Kidney (tissue), 22 donors: ENCODE measurements at places on chromosomes 4 and X.

DNA sequence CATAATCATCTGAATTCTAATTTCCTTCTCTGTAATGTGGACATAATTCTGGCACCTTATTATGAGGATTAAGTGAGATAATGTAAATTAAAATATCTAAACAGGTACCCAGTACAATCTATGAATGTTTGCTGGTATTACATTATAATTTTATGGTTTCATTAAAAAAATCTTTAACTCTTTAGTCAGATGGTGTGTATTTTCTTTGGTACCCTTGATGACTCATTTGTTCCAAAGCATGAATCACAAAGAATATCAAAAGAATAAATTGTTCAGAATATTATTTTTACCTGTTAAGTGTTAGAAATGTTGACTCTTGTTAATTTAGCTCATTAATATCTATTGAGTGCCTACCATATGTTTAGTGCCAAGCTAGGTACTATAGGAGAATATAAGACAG, 74.3 kb downstream of the SNX25 start:
- no peak for DNase-seq

DNA sequence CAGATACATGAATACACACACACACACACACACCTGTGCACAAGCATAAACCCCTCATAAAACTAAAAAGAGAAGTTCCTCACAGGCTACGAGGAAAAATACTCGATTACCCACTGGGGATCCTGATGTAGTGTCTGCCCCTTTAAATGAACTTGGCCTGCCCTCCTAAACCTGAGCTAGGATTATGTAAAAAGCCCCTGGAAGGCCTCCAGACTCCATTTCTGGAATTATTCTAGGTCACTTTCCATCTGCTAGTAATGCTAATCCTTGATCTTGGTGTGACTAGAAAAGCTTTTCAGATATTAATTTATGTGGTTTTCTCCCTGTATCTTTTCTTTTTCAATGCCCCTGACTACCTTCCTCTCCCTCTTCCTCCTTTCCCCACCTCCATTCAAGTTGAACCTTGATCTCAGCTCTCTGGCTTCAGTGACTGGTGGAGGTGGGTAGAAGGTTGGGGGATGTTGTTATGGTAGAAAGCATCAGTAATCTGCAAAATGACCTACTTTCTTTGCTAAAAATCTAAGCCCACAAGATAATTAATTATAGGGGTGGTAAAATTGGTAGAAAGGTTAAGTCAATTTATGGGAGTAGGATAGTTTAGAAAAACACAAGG, 25.5 kb upstream of the ZNF330 start:
- DNase-seq, result no peak

GRCh38 chr4:91298824-91299223, 1004.9 kb upstream of the GRID2 start:
- DNase-seq, result no peak

GRCh38 chr4:82851885-82852750, 38.8 kb downstream of the SEC31A start:
- no peak for DNase-seq

GRCh38 chrX:70613295-70613694, 168.7 kb downstream of the DLG3 start:
- DNase-seq, result no peak

DNA sequence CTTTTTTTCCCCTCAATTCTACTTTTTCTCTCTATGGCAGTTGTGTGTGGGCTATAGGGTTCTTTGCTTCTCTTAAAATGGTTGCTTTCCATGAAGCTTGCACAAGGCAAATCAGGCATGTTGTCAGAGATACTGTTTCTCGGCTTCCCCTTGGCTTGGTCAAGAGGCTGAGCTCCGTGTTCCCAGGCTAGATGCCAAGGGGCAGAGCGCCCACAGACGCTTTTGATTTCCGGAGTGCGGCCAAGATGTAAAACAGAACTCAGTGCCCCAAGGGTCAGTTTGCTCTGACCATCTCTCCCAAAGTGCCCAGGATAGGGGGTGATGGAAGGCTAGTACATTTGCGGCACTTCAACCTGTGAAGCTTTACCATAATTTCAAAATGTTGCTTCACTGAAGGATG, 64.2 kb upstream of the DIPK2B start:
- no peak for DNase-seq
